Naive thymus-derived CD4-positive, alpha-beta T cell (primary cell): ENCODE measurements at places on chromosomes 6 and 20. TPM values are rescaled to one million over a fixed set of nuclear protein-coding genes. Genes with fewer than 3 reads are reported as not detected.
A peak's percentile ranks its signal among the peaks of the same experiment; 100 is the strongest.

DNA sequence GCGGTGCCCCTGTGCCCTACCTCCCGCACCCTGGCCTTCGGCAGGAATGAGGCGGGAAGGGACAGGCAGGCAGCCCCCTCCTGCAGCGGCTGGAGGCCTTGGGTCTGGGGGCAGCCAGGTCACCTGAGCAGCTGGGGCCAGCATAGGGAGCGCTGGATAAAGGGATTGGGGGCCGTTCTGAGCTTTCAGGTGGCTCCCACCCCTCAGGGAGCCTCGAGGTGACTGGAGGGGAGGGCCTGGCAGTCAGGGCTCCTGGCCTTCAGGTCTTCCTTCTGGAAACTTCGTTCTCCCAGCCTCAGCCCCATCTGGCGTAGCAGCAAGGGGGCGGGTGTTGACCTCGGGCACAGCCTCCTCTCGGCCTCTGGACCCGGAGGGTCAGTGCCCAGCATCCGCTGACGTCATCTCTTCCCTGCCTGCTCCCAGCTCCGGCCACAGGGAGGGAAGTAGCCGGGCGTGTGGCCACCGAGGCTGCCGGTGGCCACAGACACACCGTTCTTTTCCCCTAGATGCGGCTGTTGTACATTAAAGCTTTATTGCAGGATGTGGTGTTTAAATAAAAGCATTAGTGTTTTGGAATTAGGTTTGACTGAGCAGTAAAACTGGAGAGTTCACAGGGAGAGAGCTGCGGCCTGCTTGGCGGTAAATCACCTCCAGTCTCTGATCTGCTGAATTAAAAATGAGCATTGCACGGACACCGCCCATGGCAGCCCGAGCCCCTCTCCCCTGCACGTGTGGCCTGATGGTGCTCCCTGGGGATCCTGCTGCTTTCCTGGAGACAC lies 80.0 kb upstream of the GATA5 start:
- peaks cover 6% of the 10 kb centered on the region for H3K4me1 ChIP-seq
- peaks cover 3% of the 10 kb centered on the region for H3K27me3 ChIP-seq
- no peak overlapping the region for H3K4me3 ChIP-seq

DNA sequence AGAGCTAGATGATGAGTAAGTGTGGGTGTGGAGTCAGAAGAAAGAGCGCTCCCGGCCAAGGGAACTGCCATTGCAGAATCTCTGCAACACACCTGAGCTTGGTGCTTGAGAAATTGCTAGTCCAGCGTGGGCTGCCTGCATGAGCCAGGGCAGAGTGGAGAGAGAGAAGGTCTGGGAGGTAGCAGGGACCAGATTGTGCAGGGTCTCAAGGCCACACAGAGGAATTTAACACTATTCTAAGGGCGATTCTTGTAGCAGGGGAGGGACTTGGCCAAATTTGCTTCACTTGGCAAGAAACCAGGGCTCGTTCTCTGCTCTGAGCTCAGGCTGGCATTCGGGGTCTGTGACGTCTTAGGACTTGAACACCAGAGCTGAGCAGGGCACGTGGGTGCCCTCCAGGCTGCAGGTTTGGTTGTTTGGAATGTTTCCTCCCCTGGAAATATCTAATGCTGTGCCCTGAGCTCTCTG lies 53.5 kb downstream of the BCAS4 start:
- no peaks in the 10 kb centered on the region for H3K27me3 ChIP-seq
- peaks cover 9% of the 10 kb centered on the region for H3K4me1 ChIP-seq
- no peak overlapping the region for H3K27ac ChIP-seq
- no peak overlapping the region for H3K4me3 ChIP-seq
- H3K36me3 ChIP-seq, result no peaks in the 10 kb centered on the region

- H3K4me3 ChIP-seq, result no peak overlapping the region
- H3K27ac ChIP-seq, result no peak overlapping the region
- no peaks in the 10 kb centered on the region for H3K27me3 ChIP-seq
Observed at GRCh38 chr6:75171567-75171966, 34.3 kb downstream of the COL12A1 start.

DNA sequence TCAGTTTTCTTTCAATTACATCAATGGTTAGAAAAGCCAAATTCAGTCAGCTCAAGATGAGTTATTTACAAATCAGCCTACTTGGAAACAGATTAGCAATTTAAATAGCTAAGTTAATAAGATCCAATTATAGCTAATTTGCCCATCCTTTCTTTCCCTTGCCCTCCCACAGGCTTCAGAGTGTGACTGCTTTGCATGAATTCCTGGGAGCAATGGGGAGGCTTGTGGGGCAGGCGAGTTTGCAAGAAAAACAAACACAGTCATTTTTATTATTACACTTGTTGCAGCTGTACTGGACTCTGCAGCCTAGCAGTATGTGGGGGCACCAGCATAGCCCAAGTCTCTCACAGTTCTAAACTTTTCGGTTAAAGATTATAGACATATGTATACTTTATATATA lies 219.0 kb downstream of the NKAIN2 start:
- no peak for DNase-seq
- no peaks in the 10 kb centered on the region for H3K36me3 ChIP-seq
- no peaks in the 10 kb centered on the region for H3K27me3 ChIP-seq

- no peaks in the 10 kb centered on the region for H3K4me1 ChIP-seq
- no peak overlapping the region for H3K27ac ChIP-seq
Observed at GRCh38 chr6:33869121-33869520, 65.3 kb upstream of the MLN start.

DNA sequence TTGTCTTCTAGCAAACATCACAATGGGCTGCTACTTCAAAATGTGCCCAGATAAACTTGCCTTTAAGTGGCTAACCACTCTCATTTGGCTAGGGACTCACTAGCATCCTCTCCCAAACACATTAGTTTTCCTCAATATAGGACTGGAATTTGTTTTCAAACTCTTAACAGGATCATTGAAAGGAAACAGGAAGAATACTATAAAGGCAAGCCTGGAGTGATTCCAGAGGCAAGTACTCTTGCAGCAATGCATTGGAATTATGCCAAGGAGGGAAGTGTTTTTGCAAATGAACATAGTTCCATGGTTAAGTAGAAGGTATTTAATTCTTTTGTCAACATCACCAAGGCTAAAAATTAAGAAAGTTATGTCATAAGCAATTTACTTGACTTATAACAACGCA lies 12.2 kb downstream of the EPHA7 start:
- no peak overlapping the region for H3K27ac ChIP-seq
- no peaks in the 10 kb centered on the region for H3K36me3 ChIP-seq
- H3K4me3 ChIP-seq, result no peak overlapping the region
- DNase-seq, result no peak

GRCh38 chr6:14642136-14642505 lies 524.5 kb downstream of the CD83 start:
- H3K27ac ChIP-seq, result no peak overlapping the region
- no peaks in the 10 kb centered on the region for H3K4me1 ChIP-seq
- no peaks in the 10 kb centered on the region for H3K27me3 ChIP-seq
- no peaks in the 10 kb centered on the region for H3K36me3 ChIP-seq
- DNase-seq, result no peak

GRCh38 chr20:5171790-5172164 lies 45.0 kb downstream of the CDS2 start:
- no peak overlapping the region for H3K4me3 ChIP-seq
- H3K27me3 ChIP-seq, result no peaks in the 10 kb centered on the region
- H3K4me1 ChIP-seq, result peaks cover 16% of the 10 kb centered on the region
- DNase-seq, result no peak
- no peak overlapping the region for H3K27ac ChIP-seq

DNA sequence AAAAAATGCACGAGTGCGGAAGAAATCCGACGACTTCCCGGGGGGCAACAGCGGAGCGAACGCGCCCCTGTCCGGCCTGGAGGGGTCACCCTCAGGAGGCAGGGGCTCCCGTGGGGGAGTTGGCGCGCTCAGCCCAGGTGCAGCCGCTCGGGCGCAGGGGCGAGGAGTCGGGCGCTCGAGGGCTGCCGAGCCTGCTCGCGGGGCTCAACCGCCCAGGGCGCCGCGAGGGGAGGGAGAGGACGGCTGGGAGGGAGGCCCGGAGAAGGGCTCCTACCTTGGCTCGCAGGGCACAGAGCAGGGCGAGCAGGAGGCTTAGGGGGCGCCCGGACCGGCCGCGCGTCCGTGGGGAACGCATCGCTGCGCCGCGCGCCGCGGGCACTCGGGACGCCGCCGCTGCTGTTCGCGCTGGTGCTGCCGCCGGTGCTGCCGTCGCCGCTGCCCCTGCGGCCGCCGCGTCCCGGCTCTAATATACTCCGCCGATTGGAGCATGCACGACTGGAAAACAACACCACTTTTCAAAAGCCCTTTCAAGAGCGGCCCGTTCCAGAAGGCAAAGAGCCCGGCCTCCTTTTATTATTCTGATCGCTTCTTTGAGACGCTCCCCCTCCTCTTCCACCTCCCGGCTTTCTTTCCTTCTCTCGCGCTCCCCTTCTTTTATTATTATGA lies 490 bp downstream of the JAG1 start:
- DNase-seq, result no peak
- peaks cover 11% of the 10 kb centered on the region for H3K27me3 ChIP-seq
- H3K4me3 ChIP-seq, result no peak overlapping the region

DNA sequence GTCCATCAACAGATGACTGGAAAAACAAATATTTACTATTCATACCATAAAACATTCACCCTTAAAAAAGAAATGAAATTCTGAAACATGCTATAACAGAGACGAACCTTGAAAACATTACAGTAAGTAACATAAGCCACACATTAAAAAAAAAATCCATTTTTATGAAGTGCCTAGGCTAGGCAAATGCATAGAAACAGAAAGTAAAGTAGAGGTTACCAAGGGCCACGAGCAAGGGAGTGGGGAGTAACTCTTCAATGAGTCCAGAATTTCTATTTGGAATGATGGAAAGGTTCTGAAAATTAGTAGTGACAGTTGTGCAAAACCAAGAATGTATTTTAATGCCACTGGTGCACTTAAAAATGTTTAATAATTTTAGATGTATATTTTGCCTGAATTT lies 47.7 kb downstream of the STAU1 start:
- H3K36me3 ChIP-seq, result no peaks in the 10 kb centered on the region
- peak overlapping the region; percentile 14 for H3K27ac ChIP-seq
- H3K4me3 ChIP-seq, result no peak overlapping the region

DNA sequence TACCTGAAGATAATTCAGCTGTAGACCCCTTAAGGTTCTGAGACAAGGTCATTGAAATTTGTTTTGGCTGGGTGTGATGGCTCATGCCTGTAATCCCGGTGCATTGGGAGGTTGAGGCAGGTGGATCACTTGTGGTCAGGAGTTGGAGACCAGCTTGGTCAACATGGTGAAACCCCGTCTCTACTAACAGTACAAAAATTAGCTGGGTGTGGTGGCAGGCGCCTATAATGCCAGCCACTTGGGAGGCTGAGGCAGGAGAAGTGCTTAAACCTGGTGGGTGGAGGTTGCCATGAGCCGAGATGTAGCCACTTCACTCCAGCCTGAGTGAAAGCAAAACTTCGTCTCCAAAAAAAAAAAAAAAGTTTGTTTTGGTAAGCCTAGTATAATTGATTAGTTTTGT lies 11.0 kb downstream of the SRSF3 start:
- DNase-seq, result no peak
- H3K36me3 ChIP-seq, result peaks cover 56% of the 10 kb centered on the region
- H3K4me1 ChIP-seq, result peaks cover 58% of the 10 kb centered on the region
- no peaks in the 10 kb centered on the region for H3K27me3 ChIP-seq

- DNase-seq, result no peak
- no peaks in the 10 kb centered on the region for H3K36me3 ChIP-seq
- H3K4me3 ChIP-seq, result no peak overlapping the region
- peaks cover 10% of the 10 kb centered on the region for H3K4me1 ChIP-seq
- H3K27me3 ChIP-seq, result peaks cover 3% of the 10 kb centered on the region
- no peak overlapping the region for H3K27ac ChIP-seq
Observed at GRCh38 chr6:3222506-3223038, 4.9 kb downstream of the TUBB2B start.

GRCh38 chr6:123616942-123617341 lies 19.8 kb downstream of the TRDN start:
- DNase-seq, result no peak
- H3K4me1 ChIP-seq, result no peaks in the 10 kb centered on the region
- no peaks in the 10 kb centered on the region for H3K27me3 ChIP-seq

DNA sequence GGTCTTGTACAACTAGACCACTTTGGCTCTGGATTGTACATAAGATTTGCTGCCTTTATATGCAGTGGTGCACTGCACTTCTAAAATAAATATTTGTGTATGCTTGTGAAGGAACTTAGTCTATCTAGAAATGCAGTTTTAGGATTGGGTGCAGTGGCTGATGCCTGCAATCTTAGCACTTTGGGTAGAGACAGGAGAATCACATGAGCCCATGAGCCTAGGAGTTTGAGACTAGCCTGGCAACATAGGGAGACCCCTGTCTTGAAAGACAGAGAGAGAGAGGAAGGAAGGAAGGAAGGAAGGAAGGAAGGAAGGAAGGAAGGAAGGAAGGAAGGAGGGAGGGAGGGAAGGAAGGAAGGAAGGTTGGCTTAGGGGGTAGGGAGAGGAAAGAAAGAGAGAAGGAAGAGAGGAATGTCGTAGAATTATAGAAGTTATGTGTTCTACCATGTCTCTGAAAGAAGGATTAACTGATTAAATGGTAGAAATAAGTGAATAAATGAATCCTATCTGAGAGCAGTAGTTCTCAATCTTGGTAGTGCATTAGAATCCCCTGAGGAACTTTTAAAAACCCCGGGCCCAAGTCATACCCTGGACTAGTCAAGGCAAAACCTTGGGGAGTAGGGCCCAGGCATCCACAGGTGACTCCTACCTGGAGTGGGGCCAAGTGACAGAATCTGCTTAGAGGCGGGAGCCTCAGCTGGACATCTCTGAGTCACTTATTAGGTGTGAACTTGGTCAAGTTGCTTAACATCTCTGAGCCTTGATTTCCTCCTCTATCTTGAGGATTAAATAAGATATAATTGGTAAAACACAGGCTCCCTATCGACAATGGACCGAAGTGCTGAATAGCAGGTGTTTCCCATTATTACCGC lies 130.3 kb downstream of the ZNF217 start:
- H3K4me1 ChIP-seq, result no peaks in the 10 kb centered on the region
- H3K36me3 ChIP-seq, result no peaks in the 10 kb centered on the region
- DNase-seq, result no peak
- no peak overlapping the region for H3K4me3 ChIP-seq
- no peaks in the 10 kb centered on the region for H3K27me3 ChIP-seq

The BPIFB4 gene
- not detected in 2 replicates for total RNA-seq

The DCBLD1 gene
- 1.5 TPM for total RNA-seq

The HSPA1A gene
- 125 and 126 TPM in 2 replicates for total RNA-seq

The RBM24 gene
- not detected for total RNA-seq

The ID1 gene
- total RNA-seq, result 3.3 TPM

The ARMH2 gene
- total RNA-seq, result 9.4 TPM
